Liver (tissue), 10 donors: ENCODE measurements at places on chromosomes 12 and 14.

- H3K27ac ChIP-seq = no peak overlapping the region
- H3K36me3 ChIP-seq = no peaks in the 10 kb centered on the region
- H3K4me1 ChIP-seq = no peaks in the 10 kb centered on the region
- no peak overlapping the region for H3K4me3 ChIP-seq
- peaks cover 3% of the 10 kb centered on the region for H3K27me3 ChIP-seq
Observed at GRCh38 chr14:57760896-57761295, 105.0 kb downstream of the SLC35F4 start.

GRCh38 chr12:111248236-111249017 lies 120.5 kb downstream of the PHETA1 start:
- H3K4me1 ChIP-seq = no peaks in the 10 kb centered on the region
- H3K4me3 ChIP-seq = no peak overlapping the region
- DNase-seq = no peak
- H3K27ac ChIP-seq = no peak overlapping the region
- H3K27me3 ChIP-seq = no peaks in the 10 kb centered on the region

DNA sequence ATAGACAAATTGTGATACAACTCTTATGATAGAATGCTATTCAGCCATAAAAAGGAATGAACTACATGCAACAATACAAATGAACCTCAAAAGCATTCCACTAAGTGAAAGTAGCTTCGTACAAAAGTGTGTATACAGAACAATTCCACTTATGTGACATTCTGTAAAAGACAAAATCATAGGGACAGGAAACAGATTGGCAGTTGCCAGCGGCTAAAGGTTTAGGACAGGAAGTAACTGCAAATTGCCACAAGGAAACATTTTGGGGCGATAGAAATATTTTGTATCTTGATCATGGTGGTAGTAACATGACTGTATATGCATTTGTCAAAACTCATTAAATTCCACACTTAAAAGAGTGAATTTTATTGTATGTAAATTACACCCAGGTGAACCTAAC lies 113.4 kb downstream of the CAPZA3 start:
- no peaks in the 10 kb centered on the region for H3K27me3 ChIP-seq
- no peaks in the 10 kb centered on the region for H3K36me3 ChIP-seq
- H3K27ac ChIP-seq = no peak overlapping the region
- H3K4me3 ChIP-seq = no peak overlapping the region

- H3K27me3 ChIP-seq = no peaks in the 10 kb centered on the region
- H3K4me3 ChIP-seq = no peak overlapping the region
- H3K27ac ChIP-seq = no peak overlapping the region
- no peaks in the 10 kb centered on the region for H3K36me3 ChIP-seq
- DNase-seq = no peak
- no peaks in the 10 kb centered on the region for H3K4me1 ChIP-seq
Observed at GRCh38 chr12:61654698-61655097, 605.5 kb upstream of the USP15 start.

- no peaks in the 10 kb centered on the region for H3K36me3 ChIP-seq
- no peaks in the 10 kb centered on the region for H3K27me3 ChIP-seq
- H3K27ac ChIP-seq = no peak overlapping the region
- H3K4me1 ChIP-seq = peaks cover 8% of the 10 kb centered on the region
Observed at GRCh38 chr12:50162230-50162629, 4.9 kb downstream of the CERS5 start.

DNA sequence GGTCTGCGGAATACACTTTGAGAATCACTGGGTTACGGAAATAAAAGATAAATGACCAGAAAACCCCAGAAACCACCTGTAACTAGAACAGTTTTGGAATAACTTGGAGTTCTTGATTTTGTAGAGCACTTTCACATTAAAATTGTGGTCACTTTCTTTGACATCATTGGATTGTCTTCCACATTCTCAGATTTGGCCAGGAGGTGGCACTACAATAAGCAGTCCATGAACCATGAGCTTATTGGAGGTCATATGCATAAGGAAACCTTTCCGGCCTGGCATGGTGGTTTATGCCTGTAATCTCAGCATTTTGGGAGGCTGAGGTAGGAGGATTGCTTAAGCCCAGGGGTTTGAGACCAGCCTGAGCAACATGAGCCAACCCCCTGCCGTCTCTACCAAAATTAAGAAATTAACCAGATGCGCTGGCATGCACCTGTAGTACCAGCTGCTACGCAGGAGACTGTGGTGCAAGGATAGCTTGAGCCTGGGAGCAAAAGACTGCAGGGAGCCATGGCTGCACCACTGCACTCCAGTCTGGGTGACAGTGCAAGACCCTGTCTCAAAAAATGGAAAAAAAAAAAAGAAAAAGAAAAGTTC lies 107.7 kb upstream of the CAND1 start:
- no peaks in the 10 kb centered on the region for H3K36me3 ChIP-seq
- H3K27me3 ChIP-seq = no peaks in the 10 kb centered on the region
- no peaks in the 10 kb centered on the region for H3K4me1 ChIP-seq
- no peak for DNase-seq
- no peak overlapping the region for H3K27ac ChIP-seq

DNA sequence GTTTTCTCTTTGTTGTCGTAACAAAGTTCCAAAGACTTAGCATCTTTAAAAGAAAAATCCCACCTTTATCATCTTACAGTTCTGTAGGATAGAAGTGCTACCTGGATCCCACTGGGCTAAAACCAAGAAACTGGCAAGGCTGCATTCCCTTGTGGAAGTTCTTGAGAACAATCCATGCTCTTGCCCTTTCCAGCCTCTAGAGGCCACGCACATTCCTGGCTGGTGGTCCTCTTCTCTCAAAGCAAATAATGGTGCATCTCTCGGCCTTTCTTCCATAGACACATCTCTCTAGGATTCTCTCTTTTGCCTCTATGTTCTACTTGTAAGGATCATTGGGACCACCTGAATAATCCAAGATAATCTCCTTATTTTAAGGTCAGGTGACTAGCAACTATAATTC lies 8.2 kb upstream of the PAWR start:
- no peak overlapping the region for H3K4me3 ChIP-seq
- H3K36me3 ChIP-seq = no peaks in the 10 kb centered on the region
- H3K27ac ChIP-seq = no peak overlapping the region
- no peaks in the 10 kb centered on the region for H3K4me1 ChIP-seq
- no peak for DNase-seq
- H3K27me3 ChIP-seq = no peaks in the 10 kb centered on the region

DNA sequence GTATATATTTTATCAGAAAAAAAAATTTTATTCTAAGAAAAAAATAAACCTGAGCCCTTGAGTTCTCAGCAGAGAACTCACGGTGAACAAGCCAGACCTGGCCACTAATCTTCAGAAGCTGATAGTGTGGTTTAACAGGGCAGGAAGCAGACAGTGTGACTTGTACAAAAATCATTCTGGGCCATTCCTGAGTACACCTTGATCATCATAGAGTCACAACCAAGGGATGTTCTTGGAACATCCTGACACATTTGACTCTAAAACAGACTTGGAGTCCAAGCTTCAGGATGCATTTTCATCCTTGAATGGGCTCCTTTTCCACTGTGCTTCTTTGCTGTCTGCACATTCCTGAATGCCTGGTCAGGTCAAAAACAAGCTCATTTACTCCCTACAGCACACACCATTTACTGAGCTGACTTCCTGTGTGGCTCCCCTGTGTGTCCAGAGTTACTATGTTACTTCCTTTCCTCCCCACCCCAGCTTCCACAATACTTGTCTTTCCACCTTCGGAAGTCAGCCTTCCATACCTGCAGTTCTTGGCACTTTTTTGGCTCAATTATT lies 112.0 kb downstream of the ANO6 start:
- H3K4me1 ChIP-seq = no peaks in the 10 kb centered on the region
- no peaks in the 10 kb centered on the region for H3K27me3 ChIP-seq
- no peak overlapping the region for H3K4me3 ChIP-seq
- H3K36me3 ChIP-seq = no peaks in the 10 kb centered on the region
- no peak overlapping the region for H3K27ac ChIP-seq
- DNase-seq = no peak

DNA sequence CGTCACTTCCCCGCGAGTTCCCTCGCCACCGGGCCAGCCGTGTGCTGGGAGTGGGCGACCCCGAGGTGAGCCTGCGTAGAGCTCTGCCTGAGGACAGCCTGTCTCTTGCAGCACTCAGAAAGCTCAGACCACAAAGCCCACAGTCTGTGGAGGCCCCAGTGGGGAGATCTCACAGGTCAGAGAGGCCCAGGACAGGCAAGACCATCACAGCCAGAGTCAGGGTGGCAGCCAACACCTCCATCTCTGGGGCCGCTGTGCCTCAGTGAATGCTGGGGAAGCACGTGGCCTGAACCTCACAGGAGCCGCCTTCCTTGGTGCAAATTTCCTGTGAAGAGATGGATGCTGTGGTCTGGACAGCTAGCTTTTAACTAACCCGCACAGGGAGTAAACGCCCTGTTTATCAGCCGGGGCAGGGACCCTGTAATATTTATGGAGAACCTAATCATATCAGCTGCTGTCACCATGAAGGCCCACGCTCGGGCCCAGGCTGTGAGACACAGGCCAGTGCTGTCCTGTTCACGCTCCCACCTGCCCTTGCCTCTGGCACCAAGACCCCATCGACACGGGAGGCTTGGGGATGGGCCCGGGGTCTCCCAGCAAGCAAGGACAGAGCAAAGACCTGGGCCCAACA lies 56.9 kb downstream of the CDC42BPB start:
- no peak overlapping the region for H3K27ac ChIP-seq
- no peaks in the 10 kb centered on the region for H3K27me3 ChIP-seq
- peaks cover 35% of the 10 kb centered on the region for H3K36me3 ChIP-seq
- H3K4me1 ChIP-seq = peaks cover 5% of the 10 kb centered on the region

- no peaks in the 10 kb centered on the region for H3K36me3 ChIP-seq
- no peak overlapping the region for H3K27ac ChIP-seq
- DNase-seq = peak; percentile 72
- no peaks in the 10 kb centered on the region for H3K27me3 ChIP-seq
- H3K4me1 ChIP-seq = no peaks in the 10 kb centered on the region
Observed at GRCh38 chr14:77208291-77208978, 26.8 kb downstream of the TMEM63C start.

- H3K27me3 ChIP-seq = no peaks in the 10 kb centered on the region
- H3K4me1 ChIP-seq = no peaks in the 10 kb centered on the region
- no peak overlapping the region for H3K27ac ChIP-seq
- no peak for DNase-seq
- no peaks in the 10 kb centered on the region for H3K36me3 ChIP-seq
- H3K4me3 ChIP-seq = no peak overlapping the region
Observed at GRCh38 chr12:66061557-66062289, 68.8 kb downstream of the LLPH start.

DNA sequence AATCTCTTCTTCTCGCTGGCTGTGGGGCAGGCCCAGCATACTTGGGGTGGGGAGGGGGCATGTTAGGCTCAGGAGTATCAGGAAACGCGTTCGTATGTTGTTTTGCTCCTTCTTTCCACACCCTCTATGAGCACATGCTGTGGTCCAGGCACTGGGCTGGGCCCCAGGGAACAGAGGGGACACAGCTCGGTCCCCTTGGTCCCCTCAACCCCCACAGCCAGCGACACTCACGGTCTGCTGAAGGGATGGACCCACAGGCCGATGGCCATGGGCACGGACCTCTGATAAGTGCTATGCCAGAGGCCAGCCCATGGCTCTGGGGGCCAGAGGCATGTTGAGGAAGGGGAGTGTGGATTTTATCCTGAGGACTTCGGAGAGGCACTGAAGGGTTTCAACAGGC lies 6.2 kb downstream of the IFI27 start:
- H3K4me1 ChIP-seq = no peaks in the 10 kb centered on the region
- H3K27me3 ChIP-seq = no peaks in the 10 kb centered on the region
- no peak overlapping the region for H3K27ac ChIP-seq
- H3K36me3 ChIP-seq = no peaks in the 10 kb centered on the region
- H3K4me3 ChIP-seq = no peak overlapping the region

GRCh38 chr14:58944968-58945356 lies 243.5 kb upstream of the DAAM1 start:
- no peaks in the 10 kb centered on the region for H3K27me3 ChIP-seq
- H3K36me3 ChIP-seq = no peaks in the 10 kb centered on the region
- H3K27ac ChIP-seq = no peak overlapping the region
- no peak overlapping the region for H3K4me3 ChIP-seq
- DNase-seq = no peak

DNA sequence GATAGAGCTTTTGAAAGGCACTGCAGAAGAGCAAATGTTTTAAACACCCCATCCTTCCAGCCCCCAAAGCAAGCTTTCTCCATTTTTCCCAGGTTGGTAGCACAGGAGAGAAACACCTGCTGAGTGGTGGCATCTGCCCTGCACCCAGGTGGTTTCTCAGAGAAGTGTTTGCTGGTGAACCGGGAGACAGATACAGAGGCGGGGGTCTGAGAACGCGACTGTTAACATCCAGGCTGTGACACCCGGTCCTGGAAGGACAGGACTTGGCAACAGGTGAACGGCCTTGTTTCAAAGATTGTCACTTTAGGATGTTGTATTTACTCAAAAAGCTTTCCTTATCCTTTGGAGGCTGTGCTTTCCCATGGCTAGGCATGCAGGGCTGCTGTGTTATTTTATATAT lies 18.5 kb downstream of the MMAB start:
- H3K27ac ChIP-seq = no peak overlapping the region
- H3K4me1 ChIP-seq = peaks cover 40% of the 10 kb centered on the region
- no peak overlapping the region for H3K4me3 ChIP-seq
- no peaks in the 10 kb centered on the region for H3K27me3 ChIP-seq

- no peaks in the 10 kb centered on the region for H3K4me1 ChIP-seq
- no peak overlapping the region for H3K27ac ChIP-seq
- no peaks in the 10 kb centered on the region for H3K27me3 ChIP-seq
- no peak overlapping the region for H3K4me3 ChIP-seq
- DNase-seq = no peak
Observed at GRCh38 chr12:96177013-96177412, 17.2 kb upstream of the ELK3 start.

- H3K27ac ChIP-seq = no peak overlapping the region
- no peaks in the 10 kb centered on the region for H3K36me3 ChIP-seq
- no peak overlapping the region for H3K4me3 ChIP-seq
- DNase-seq = no peak
Observed at GRCh38 chr12:42741771-42742510, 152.4 kb upstream of the PRICKLE1 start.

GRCh38 chr12:91772411-91772810 lies 373.2 kb downstream of the BTG1 start:
- H3K4me1 ChIP-seq = no peaks in the 10 kb centered on the region
- DNase-seq = no peak
- no peak overlapping the region for H3K27ac ChIP-seq
- H3K36me3 ChIP-seq = no peaks in the 10 kb centered on the region

- no peaks in the 10 kb centered on the region for H3K4me1 ChIP-seq
- no peaks in the 10 kb centered on the region for H3K27me3 ChIP-seq
- peak; percentile 54 for DNase-seq
Observed at GRCh38 chr14:96584199-96584906, 82.2 kb downstream of the PAPOLA start.

- H3K27ac ChIP-seq = no peak overlapping the region
- H3K27me3 ChIP-seq = no peaks in the 10 kb centered on the region
- DNase-seq = no peak
- H3K4me3 ChIP-seq = no peak overlapping the region
- no peaks in the 10 kb centered on the region for H3K36me3 ChIP-seq
- no peaks in the 10 kb centered on the region for H3K4me1 ChIP-seq
Observed at GRCh38 chr14:77844802-77845201, 44.9 kb downstream of the ADCK1 start.

DNA sequence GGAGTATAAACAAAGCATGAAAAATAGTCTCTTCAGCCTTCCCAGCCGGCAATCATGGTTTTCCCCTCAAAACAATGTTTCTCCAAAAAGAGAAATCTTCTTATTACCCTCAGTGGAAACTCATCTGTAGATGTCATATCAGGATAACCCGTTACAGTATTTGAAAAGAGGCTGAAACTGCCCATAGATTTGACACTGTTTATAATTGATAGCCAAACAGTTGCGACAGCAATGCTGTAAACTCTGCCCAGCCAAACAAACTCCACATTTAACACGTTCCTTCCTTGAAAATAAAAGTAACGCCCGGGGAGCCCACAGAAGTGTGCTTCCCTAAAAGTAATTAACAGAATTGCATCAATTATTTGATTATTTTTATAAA lies 201.3 kb upstream of the FOXN3 start:
- H3K4me1 ChIP-seq = peaks cover 25% of the 10 kb centered on the region
- no peaks in the 10 kb centered on the region for H3K27me3 ChIP-seq
- no peak for DNase-seq
- peak overlapping the region; percentile 85 for H3K4me3 ChIP-seq
- peak overlapping the region; percentile 93 for H3K27ac ChIP-seq
- no peaks in the 10 kb centered on the region for H3K36me3 ChIP-seq
